ENCODE measurements at places on chromosomes 3 and 15.

DNA sequence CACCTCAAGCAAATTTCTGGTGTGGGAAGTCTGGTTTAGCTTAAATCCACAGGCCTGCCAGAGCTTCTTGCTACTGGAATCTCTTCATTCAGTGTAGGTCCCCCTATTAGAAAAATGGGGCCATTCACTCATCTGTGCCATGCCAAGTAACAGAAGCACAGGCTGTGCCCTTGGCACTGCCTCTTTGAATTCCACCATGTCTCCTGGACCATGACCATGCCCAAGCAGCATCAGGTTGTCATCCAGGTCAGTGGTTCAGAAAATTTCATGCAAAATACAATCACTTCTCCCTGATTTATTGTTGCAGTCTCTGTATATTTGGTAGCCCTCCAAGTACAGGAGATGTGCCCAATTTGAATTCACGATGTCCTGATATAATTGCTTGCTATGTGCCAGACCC is 602.1 kb upstream of the ZNF385D start:
- DNase-seq: no peak

DNA sequence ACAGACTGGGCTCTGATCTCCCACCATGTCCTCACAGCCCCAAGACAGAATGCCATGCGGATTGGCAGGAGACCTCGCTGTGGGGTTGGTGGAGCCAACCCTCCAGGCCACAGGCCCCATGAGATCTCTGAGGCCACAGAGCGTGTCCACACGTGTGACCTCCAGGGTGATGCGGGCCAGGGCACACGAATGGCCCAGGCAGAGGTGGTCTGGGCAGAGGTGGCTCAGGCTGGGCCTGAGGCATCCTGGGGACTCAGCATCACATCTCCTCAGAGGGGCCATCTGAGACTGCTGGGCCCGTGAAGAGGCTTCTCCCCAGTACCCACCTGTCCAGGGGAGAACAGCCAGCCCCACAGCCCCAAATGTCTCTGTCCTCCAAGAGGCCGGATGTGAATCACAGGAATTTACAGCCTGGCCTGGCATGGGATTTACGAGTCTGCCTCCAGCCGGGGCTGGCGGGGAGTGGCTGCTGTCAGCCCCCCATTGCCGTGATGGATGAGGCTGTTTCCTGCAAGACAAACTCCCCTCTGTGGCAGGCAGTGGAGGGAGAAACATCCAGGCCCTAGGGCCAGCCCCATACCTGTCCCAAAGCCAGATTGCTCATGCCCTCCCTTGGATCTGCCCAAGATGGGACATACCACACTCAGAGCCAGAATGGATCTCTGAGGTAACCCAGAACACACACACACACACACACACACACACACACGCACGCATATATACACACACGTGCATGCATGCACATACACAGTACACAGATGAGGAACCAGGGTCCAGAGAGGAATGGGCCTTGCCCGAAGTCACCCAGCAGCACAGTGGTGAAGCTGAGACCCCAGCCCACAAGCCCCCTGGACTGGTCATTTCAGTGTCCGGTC is 208.3 kb downstream of the TBC1D2B start:
- DNase-seq: peak; percentile 30

GRCh38 chr3:64072126-64072525 is 48.8 kb upstream of the PSMD6 start:
- DNase-seq: no peak

GRCh38 chr3:5012367-5012766 is 33.1 kb downstream of the BHLHE40 start:
- DNase-seq: no peak

DNA sequence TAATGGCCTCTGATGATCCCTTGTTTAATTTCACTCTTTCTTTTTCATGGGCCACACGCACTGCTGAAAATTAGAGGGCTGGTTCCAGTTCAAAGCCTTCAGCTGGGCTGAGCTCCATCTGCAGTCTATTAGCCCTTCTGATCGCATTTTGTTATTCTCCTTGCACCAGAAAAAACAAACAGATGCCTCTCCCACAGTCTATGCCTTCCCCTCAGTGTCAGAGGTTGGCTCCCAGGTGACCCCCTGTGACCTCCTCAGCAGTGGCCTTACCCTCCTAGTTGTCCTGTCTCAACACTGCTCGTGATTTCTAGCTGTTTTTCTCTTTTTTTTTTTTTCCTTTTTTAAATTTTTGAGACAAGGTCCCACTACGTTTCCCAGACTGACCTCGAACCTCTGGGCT is 77.1 kb upstream of the PRTG start:
- DNase-seq: no peak

GRCh38 chr3:175807175-175807574 is 948.0 kb downstream of the NAALADL2 start:
- no peak for DNase-seq

- peak; percentile 71 for DNase-seq
Measured at GRCh38 chr3:196739671-196740480, at the start of gene PAK2. TSS of gene PAK2 (plus strand) at chr3:196739857. CDS start at chr3:196782647, 42,790 bp downstream.

- no peak for DNase-seq
Measured at GRCh38 chr3:50806806-50807205, 132.1 kb downstream of the DOCK3 start.

- DNase-seq: no peak
Measured at GRCh38 chr3:186980989-186981388, 50.7 kb downstream of the ST6GAL1 start.

DNA sequence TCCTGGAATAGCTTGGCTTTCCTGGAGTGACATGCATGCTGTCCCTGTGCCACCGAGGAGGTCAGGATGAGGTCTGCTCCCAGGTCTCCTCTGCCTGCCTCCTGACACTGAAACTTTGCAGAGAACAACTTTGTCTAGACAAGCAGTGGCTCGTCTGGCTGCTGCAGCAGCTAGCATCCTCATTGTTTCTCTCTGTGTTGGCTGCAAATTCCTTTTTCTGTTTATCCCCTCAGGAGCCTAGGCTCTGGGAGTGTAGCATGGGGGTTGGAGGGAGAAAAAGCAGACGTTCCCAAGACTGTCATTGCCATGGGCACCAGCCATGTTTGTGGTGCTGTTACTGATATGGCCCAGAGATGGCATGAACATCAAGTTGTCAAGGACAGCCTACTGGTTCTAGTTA is 208.7 kb upstream of the LRIG1 start:
- no peak for DNase-seq

DNA sequence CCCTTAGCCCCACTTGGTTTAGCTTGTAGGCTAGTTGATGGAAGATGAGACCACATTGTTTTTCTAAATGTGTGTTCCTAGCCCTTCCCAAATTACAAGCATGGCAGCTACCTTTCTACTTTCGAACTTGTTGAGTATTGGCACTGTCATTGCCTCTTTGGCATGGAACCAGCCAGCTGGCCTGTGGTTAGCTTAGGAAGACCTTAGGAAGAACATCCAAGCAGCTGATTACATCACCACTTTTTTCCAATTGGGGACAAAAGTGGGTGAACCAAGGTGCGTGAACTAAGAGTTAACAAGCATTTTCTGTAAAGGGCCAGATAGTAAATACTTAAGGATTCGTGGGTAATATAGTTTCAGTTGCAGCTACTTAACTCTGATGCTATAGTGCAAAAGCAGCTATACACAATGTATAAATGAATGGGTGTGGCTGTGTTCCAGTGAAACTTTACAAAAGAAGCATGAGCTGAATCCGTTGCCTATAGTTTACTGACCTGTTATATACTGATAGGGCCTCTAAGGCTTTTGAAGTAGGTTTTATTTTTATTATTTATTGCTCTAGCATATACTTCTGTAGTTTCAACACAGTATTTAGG is 8.5 kb downstream of the KLHL18 start:
- DNase-seq: no peak

- DNase-seq: no peak
Measured at GRCh38 chr3:159672728-159673688, 315.6 kb upstream of the IL12A start.

DNA sequence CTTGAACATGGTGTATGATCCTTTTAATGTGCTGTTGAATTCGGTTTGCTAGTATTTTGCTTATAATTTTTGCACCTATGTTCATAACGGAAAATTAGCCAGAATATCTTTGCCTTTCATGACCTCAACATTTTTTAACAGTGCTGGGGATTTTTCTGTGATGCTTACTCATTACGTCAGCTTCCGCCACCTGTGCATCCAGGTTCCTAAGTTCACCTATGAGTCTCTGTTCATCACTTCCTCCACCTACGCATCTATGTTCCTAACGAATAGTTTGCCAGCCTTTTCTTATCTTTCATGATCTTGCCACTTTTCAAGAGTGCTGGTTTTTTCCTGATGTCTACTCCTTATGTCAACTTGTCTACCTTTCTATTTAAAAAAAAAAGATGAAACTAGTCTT is 16.5 kb downstream of the AADACL2 start:
- DNase-seq: no peak

GRCh38 chr15:48467801-48468200 is 136.6 kb downstream of the DUT start:
- DNase-seq: no peak

DNA sequence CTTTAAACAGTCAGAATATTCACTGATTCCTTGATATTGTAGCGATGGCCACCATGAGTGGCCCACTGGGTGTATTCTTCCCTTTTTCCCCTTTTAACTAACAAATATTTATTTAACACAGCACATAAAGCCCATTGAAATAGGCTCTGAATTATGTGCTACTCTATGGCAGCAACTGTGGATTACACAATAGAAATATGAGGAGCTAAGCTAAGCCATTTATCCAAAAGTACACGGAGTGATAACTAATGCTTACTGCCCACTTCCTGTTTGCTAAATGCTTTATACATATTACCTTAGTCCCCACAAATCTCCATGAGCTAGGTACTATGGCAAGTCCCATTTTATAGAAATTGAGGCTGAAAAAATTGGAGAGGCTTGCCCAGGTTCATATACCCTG is 17.9 kb downstream of the ILDR1 start:
- DNase-seq: no peak

DNA sequence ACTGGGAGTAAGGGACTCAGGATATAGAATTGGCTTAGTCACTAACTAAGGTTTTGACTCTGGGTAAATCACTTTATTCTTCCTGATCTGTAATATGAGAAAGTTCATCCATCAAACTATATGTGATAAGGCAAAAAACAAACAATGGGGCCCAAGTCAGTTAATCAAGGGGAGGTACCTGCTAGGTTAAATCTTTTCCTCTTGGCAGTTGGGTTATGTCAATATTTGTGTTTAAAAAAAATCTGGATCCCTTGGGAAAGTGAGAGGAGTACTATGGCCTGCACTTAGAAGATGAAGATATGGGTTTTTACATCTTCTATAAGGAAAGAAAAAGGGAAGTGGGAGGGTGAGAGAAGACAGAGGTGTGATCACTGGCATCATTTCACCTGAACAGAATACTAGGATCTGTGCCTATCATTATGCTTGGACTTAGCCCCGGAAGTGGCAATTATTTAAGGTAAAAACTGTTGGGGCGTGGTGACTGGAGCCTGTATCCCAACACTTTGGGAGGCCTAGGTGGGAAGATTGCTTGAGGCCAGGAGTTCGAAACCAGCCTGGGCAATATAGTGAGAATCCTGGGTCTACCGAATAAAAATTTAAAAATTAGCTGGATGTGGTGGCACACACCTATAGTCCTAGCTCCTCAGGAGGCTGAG is 2.8 kb upstream of the SLC28A2 start:
- no peak for DNase-seq

- DNase-seq: peak; percentile 63
Measured at GRCh38 chr3:57855281-57855680, 99.2 kb downstream of the SLMAP start.

DNA sequence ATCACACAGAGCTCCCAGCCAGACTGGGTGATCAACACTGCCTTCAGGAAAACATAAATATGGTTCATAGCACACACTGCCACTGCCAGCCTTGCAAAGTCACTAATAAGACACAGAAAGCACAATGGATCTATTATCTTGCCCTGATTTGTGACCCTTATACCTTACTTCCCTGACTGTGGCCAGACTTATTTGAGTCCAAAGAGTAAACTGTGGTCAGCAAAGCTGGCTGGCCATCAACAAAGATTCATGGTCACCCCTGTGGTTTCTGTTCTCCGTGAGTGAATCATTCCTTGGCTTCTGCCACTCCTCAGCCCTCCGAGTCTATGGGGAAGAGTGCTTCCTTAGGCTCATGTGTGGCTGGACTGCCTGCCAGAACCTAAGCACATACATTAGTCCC is 437.7 kb downstream of the RAP2B start:
- DNase-seq: peak; percentile 81

DNA sequence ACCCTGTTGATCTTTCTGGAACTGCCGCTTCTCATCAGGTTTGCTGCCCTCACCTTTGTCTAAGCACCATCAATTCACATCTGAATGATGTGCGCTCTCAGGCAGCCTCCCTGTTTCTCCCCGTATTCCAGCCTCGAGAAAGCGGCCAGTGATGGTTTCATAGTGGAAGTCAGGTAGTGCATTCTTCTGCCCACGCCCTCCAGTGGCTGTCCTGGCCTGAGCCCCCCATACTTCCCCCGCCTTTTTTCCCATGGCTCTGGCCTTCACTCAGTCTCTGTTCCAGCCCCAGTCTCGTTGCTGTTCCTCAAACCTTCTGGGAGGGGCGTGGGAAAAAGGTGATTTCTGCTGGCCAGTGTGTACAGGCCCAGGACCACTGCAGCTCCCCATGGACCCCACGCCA is 101.3 kb downstream of the ASB7 start:
- no peak for DNase-seq

- peak; percentile 13 for DNase-seq
Measured at GRCh38 chr3:43638594-43639447, 17.0 kb upstream of the ANO10 start.

DNA sequence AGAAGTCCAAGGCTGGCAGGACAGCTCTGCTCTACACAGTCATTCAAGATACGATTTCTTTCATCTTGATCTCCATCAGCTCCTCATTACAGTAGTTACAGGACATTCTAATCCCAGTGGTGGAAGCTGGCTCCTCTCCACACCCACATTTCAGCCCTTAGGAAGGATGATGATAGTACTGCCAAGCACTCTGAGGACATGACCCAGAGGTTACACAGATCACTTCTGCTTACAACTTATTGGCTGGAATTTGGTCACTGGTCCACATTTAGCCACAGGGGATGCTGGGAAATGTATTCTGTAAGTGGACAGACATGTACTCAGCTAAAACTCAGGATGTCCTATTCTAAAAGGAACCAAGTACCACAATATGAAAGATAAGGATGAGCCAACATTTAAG is 77.1 kb downstream of the IQCH start:
- DNase-seq: peak; percentile 18

GRCh38 chr15:37819191-37819590 is 115.2 kb upstream of the TMCO5A start:
- DNase-seq: peak; percentile 14

GRCh38 chr3:155880286-155880685 is 9.8 kb downstream of the GMPS start:
- no peak for DNase-seq

- peak; percentile 20 for DNase-seq
Measured at GRCh38 chr3:5136211-5136918, 14.3 kb downstream of the ARL8B start.

DNA sequence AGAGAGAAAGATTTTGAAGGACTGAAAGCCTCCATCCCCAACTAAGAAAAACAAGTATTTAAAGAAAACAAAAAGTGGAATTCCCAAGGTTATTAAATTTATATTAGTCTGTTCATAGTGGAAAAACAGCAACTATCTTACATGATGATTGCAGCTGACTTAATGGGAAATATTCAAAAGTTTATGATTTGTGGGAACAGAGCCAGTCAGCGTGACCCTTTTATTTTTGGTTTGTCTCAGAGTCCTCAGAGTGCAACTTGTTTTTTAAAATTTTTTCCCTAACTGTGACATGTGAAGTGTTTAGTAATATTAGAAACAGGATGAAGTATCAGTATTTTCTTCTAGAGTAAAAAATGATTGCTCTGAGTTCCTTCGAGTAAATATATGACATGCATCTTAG is 441.9 kb upstream of the MCTP2 start:
- no peak for DNase-seq

Measured in HFFc6 (cell line).